ENCODE measurements at places on chromosomes 12 and 14. TPM values are rescaled to one million over a fixed set of nuclear protein-coding genes. Genes with fewer than 3 reads are reported as not detected.

The TM9SF1 gene
- 45.3 TPM for total RNA-seq

The CD163 gene
- total RNA-seq: not detected

The SNRNP35 gene
- 28.7 TPM for total RNA-seq

The TAS2R42 gene
- not detected for total RNA-seq

The CCDC38 gene
- total RNA-seq: 0.12 TPM

The ANO2 gene
- not detected for total RNA-seq

The TSPAN19 gene
- not detected for total RNA-seq

The GYS2 gene
- total RNA-seq: 0.24 TPM

The C1R gene
- total RNA-seq: 3.3 TPM

The RILPL2 gene
- total RNA-seq: 7.6 TPM

The GALNT16 gene
- total RNA-seq: 0.02 TPM

The FAM181A gene
- not detected for total RNA-seq

The DCAF5 gene
- 49.5 TPM for total RNA-seq

Measured in T-helper 1 cell treated with Interleukin-12 subunit alpha and Interleukin-12 subunit beta and Interleukin-4 antibody, amounts not matched to agents 30 ng/mL and 1 ng/mL, for 36 hours (primary cell).